Panc1 (cell line): ENCODE measurements at places on chromosomes 16 and 17.

DNA sequence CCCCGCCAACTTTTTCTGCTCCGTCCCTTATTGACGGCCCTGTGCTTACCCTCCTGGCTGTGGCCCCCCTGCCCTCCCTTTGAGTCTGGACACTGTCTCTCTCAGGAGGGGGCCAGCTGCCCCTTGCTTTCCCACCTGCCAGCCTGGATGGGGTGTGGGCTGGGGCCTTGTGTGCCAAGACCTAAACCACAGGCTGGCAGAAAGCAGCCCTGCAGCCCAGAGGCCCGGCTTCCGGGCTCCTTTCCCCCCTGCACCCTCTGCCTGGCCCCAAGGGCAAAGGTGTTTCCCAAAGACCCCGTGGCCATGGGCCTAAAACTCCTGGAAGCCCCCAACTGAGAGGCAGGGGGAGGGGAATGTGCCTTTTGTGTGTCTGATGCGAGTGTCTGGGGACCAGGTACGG lies 17.5 kb downstream of the GPT2 start:
- no peak overlapping the region for H3K4me3 ChIP-seq
- no peaks in the 10 kb centered on the region for H3K36me3 ChIP-seq
- no peak for DNase-seq
- no peaks in the 10 kb centered on the region for H3K4me1 ChIP-seq
- no peaks in the 10 kb centered on the region for H3K27me3 ChIP-seq

- no peaks in the 10 kb centered on the region for H3K4me1 ChIP-seq
- no peak overlapping the region for H3K27ac ChIP-seq
- DNase-seq = peak; percentile 46
- H3K4me3 ChIP-seq = no peak overlapping the region
Measured at GRCh38 chr16:16861546-16861945, 482.6 kb downstream of the NPIPA7 start.

DNA sequence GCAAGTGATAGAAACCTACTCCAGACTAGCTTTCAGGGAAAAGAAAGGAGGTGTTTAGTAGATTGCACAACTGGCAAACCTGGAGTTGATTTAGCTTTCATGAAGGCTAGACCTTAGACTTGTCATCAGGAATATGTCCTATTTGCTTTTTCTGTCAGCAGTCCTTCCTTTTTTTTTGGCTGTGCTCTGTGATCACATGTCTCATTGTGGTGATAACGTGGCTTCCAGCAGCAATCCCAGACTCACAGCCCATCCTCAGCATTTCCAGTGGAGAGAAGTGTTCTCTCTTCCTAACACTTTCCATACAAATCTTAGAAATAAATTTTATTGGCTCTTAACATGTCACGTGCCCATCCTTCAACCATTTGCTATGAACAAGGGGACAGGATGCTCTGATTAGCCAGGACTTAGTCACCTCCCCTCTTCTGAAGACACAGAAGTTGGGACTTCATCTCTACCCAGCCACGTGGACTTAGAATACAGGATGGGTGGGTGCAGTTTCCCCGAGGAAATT lies 74.7 kb downstream of the CDH13 start:
- H3K4me1 ChIP-seq = no peaks in the 10 kb centered on the region
- H3K36me3 ChIP-seq = no peaks in the 10 kb centered on the region
- H3K27ac ChIP-seq = no peak overlapping the region
- no peak for DNase-seq
- H3K27me3 ChIP-seq = no peaks in the 10 kb centered on the region; the same call in 1 of the 2 replicates
- no peak overlapping the region for H3K4me3 ChIP-seq

GRCh38 chr16:67431775-67432505 lies 1.0 kb downstream of the HSD11B2 start:
- peak overlapping the region; percentile 28 for H3K4me3 ChIP-seq
- DNase-seq = no peak
- no peak overlapping the region for H3K27ac ChIP-seq
- H3K27me3 ChIP-seq = no peaks in the 10 kb centered on the region
- peaks cover 2% of the 10 kb centered on the region; the same call in 1 of the 2 replicates for H3K4me1 ChIP-seq

DNA sequence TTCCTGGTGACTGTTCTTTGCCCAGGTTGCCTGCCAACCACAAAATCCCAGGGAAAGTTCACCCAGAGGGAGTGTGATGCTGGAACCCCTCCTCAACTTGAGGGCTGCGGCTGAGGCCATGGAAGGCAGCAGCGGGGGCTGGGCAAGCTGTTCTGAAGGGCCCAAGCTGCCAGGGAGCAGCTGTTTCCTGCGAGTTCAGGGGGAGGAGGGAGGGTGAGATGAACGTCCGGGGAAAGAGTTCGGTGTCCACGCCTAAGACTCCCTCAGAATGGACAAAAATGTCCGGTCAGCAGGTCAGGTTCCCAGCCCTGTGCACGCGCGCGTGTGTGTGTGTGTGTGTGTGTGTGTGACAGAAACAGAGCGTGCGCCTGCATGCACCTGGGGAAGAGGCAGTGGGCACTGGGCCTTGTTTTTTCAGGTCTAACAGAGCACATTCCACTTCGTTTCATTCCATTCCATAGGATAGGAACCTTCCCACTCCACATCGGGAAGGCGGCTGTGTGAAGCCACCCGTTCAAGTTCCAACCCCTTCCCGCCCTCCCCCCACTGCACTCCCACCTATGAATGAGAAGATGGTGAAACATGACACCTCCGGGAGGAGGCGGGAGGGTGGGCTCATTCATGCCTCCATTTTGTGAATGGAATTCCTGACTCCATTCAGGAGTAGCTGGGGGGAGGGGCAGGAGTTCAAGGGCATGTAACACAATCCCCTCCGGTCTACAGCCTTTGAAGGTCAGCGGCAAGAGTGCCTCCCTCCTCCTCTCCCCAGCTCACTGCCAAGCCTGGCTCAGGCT lies 15.7 kb downstream of the ETV4 start:
- H3K36me3 ChIP-seq = no peaks in the 10 kb centered on the region
- DNase-seq = no peak
- H3K4me1 ChIP-seq = no peaks in the 10 kb centered on the region; the same call in 1 of the 2 replicates
- no peaks in the 10 kb centered on the region for H3K27me3 ChIP-seq
- H3K4me3 ChIP-seq = no peak overlapping the region
- H3K27ac ChIP-seq = no peak overlapping the region

DNA sequence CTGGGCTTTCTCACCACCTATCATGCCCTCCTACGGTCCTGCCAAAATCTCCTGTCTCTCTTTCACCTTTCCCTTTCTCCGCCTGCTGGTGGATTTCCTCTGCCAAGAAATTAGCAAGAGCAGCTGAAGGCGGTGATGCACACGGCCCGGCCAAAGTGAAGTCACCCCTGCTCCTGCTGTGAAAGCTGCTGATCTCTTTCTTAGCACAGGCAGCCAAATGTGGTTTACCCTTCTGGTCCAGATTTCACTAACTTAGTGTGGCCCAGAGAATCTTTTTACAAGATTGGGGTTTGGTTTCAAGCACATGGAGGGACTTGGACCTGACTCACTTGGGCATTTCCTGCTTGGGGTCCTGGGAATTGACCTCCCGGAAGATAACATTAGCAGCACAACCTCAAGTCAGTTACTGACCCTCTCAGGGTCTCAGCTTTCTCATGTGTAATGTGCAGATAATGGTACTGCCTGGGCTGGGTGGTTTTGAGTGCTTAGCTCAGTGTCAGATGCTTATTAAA lies 155.7 kb downstream of the SOCS1 start:
- no peaks in the 10 kb centered on the region for H3K27me3 ChIP-seq
- H3K4me1 ChIP-seq = no peaks in the 10 kb centered on the region
- no peaks in the 10 kb centered on the region for H3K36me3 ChIP-seq
- no peak overlapping the region for H3K4me3 ChIP-seq
